ENCODE measurements at places on chromosomes 1 and 21.

- DNase-seq, result no peak
These were observed 23.7 kb downstream of the SKI start for GRCh38 chr1:2251786-2252185.

GRCh38 chr1:46801323-46802055, 2.6 kb downstream of the CYP4B1 start:
- no peak for DNase-seq

DNA sequence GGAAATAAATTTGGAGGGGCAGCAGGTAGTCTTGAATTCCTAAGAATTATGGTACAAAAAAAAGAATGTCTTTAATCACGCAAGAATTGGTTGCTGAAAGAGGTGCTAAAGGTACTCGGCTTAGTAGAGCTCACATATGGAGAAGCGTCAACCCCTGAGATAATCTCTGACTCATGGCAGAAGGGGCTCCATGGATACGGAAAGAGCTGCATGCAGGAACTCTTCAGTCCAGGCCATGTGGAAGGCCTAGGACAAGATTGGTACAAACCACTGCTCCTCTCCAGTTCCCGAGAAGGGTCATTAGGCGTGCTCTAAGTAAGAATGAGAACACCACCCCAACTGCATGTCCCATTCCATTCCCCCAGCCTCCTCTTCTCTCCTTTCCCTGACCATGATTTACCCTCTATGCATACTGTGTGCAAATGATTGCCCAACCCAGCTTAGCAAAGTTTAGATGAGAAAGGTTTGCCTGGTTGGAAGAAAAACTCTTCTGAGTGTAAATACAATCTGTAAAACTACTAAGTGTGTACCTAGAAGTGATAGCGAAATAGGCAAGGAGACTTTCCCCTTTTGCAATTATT, 10.9 kb downstream of the GJA8 start:
- DNase-seq, result no peak

- no peak for DNase-seq
These were observed 193.4 kb downstream of the OMA1 start for GRCh38 chr1:58353168-58353567.

- no peak for DNase-seq
These were observed 531 bp downstream of the SNIP1 start for GRCh38 chr1:37553598-37553926.

GRCh38 chr1:241475671-241476070, 43.9 kb downstream of the FH start:
- no peak for DNase-seq

GRCh38 chr21:17427157-17427556, 85.7 kb upstream of the CXADR start:
- no peak for DNase-seq

DNA sequence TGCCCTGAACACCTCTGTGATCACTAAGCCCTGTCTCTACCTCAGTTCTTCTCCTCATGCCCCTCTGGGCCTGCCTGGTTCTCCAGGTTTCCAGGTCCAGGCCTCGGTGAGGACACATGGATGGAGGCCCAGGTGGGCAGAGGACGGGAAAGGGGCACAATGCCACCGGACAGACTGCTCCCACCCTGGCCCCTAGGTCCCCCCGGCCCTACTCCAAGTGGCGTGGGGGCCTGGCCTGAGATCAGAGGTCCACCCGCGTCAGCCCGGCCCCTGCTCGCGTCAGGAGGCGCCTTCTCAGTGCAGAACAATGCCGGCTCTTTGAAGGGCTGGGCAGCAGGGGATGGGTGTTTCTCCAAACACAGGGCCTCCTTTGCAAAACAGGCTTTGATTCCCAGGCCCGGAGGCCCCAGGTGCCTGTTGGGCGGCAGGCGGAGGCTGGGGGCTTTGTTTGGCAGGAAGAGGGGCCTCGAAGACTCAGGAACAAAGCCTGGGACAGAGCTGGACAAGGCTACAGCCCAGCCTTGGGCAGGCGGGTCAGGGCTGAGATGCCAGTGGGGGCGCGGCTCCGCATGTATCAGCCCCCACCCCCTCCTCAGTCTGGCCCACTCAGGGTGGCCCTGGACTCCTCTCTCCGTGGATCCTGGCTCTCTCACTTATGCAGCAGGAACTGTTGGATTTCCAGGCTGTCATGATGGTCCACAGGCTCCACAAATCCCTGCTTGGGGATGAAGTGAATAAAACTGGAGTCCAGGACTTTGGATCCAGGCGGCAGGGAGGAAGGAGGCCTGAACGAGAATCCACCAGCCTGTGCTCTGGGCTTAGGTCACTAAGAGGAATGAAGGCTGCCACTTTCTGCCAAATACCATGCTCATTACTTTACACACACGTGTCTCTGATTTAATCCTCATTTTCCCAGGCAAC, 77.4 kb upstream of the SLC2A1 start:
- no peak for DNase-seq

GRCh38 chr1:75791022-75791421, 5.0 kb downstream of the RABGGTB start:
- no peak for DNase-seq

DNA sequence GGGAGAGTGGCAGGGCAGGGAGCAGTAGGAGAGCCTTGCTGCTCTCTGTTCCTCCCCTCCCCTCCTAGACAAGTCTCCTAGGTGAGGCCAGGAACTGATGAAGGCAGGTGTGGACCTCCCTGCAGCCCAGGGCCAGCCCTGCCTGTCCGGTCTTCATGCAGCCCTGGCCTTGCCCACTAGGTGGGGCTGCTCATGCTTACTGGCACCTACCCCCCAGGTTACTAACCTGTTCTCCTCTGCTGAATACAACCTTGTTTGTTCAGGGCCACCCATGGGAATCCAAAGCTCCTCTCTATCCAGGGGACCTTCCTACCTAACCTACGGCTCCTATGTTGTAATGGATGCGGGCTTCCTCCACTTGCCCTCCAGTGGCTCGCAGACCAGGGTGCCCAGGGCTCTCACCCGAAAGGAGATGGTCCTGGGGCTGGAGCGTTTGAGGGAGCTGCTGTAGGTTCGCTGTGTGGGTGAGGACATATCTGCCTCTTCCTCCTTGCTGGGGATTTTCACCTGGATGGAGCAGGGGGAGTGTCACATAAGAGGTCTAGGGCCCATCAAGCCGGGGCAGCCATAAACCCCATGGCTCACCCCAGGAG, 7.9 kb upstream of the TNNT2 start:
- DNase-seq, result no peak

GRCh38 chr1:178910023-178910422, 39.1 kb upstream of the ANGPTL1 start:
- DNase-seq, result no peak

GRCh38 chr21:41410767-41411448, 15.1 kb upstream of the MX1 start:
- no peak for DNase-seq

- no peak for DNase-seq
These were observed 21.6 kb upstream of the TRAF5 start for GRCh38 chr1:211305044-211305443.

- DNase-seq, result peak; percentile 17
These were observed 1.5 kb downstream of the GCLM start for GRCh38 chr1:93907718-93908117.

GRCh38 chr1:26949926-26950319, 10.3 kb downstream of the KDF1 start:
- DNase-seq, result no peak

DNA sequence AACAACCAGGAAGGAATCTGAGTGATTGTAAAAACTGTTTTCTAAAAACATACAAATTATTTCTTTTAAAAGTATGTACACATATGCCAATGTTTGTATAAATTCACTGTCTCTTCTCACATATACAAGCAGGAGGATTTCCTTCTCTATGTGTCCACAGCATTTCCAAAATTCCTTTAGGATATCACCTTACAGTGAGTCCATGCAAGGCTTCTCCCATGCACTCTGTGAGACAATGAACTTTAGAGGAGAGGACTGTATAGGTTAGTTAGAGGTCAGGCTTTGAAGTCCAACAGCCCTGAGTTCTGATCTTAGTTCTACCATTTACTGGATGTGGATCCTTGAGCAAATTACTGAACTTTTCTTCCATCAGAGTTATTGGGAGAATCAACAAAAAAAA, 34.1 kb upstream of the USH2A start:
- no peak for DNase-seq

DNA sequence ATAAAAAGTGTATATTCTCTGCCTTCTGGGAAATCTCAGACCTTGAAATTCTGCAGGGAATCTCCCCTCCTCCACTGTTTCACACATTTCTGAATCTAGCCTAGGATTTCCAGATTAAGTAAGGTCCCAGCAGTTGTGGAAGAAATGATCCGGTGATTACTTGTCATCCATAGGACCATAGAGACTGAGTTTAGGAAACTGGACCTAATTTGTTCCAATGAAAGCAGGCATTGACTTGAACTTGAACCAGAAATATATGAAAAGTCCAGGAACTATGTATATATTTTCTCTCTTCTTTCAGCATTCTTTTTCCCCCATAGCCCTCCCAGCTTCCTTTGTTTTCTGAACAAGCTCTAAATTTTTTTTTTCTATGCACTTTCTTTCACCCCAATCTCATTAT, 149.5 kb upstream of the SPAG17 start:
- no peak for DNase-seq

- DNase-seq, result no peak
These were observed 599.9 kb upstream of the RGS18 start for GRCh38 chr1:191558379-191558778.

- DNase-seq, result no peak
These were observed 56.2 kb upstream of the PRRC2C start for GRCh38 chr1:171429137-171429536.

DNA sequence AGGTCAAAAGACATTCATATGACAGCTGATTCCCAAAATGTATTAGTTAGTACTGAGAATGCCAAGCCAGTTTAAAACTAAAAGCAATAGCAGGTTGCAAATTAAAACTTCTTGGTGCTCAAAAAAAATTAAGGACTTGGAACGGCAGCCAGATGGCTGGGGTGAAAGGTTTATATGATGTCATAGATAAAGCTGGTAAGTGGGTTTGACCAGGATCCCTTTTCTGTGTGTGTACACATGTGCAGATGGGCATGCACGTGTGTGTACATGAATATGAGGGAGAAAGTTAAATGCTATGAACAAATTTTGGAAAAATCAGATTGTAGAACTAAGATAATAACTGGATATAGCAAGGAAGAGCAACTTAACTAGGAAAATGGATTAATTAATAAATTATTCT, 39.1 kb upstream of the DPH5 start:
- DNase-seq, result no peak

DNA sequence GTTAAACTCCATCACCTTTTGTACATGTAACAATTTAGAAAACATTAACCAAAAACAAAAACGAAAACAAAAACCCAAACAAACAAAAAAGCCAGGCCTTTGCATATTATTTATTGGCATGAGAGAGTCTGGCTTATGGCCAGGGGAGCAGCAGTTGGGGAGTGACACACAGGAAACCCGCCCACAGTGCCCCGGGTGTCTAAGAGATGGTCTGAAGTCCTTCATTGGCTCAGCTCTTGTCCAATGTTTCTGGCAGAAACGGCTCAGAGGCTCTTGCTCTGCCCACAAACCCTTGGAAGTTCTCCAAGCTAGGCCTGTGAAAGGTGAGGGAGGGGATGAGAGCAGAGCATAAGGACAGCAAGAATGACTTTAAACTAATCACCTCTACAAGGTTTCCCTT, 131.5 kb downstream of the CNIH3 start:
- DNase-seq, result no peak
